ENCODE measurements at places on chromosomes 12 and 14. TPM values are rescaled to one million over a fixed set of nuclear protein-coding genes. Genes with fewer than 3 reads are reported as not detected.

WDR20 gene
- total RNA-seq: 19.3 TPM

OLR1 gene
- total RNA-seq: 32.4 TPM

CCDC196 gene
- total RNA-seq: not detected

CCDC177 gene
- not detected for total RNA-seq

MMP17 gene
- total RNA-seq: 3.4 TPM

KRT77 gene
- total RNA-seq: not detected

DNA sequence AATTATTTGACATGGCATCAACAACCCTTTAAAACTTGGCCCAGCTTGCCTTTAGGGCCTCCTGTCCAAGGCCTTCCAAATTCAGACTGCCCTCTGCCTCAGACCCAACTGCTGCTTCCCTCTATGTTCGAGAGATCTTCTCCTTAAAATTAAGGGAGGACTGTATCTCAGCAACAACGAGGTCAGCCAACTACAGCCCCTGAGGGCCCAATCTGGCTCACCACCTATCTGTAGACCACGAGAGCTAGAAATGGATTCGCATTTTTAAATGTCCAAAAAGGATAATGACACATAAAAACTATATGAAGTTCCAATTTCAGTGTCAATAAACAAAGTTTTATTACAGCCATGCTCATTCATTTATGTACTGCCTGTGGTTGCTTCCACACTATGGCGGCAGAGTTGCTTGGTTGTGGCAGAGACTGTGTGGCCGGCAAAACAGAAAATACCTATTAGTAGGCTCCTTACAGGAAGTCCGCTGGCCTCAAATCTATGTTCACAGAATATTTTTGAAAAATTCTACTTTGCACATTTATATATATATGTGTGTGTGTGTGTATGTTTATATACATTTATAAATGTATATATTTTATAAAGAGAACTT, 1026.9 kb downstream of the BCL11B start:
- no peaks in the 10 kb centered on the region for H3K27me3 ChIP-seq
- H3K4me3 ChIP-seq: no peak overlapping the region
- H3K4me1 ChIP-seq: no peaks in the 10 kb centered on the region
- H3K36me3 ChIP-seq: no peaks in the 10 kb centered on the region
- no peak overlapping the region for H3K27ac ChIP-seq
- DNase-seq: no peak

DNA sequence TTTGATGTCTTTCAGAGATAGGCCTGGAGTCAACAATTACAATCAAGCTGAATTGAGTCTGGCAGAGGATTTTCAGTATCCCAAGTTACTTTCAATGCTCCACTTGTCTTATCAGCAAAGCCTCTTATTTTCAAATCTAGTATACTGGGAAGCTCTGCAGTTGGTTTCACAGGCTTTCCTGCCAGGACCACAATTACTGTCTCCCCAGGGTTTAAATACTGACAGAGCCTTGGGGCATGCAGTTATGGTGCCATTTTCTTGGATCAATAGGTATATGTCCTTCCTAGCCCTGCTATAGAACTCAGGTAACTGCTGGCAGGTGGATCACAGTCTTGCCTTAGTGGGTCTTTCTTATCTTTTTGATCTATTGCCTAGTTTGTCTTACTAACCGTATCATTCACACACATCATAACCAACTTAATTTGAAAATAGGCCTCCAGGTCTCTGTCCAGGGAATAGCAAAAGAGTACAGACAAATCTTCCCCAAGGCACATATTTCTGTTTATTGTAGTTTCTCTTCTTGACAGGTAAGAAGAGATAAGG, 22.4 kb upstream of the RNU6-8 start:
- DNase-seq: no peak
- H3K4me1 ChIP-seq: peaks cover 13% of the 10 kb centered on the region
- H3K27me3 ChIP-seq: no peaks in the 10 kb centered on the region
- H3K4me3 ChIP-seq: no peak overlapping the region
- no peaks in the 10 kb centered on the region for H3K36me3 ChIP-seq
- no peak overlapping the region for H3K27ac ChIP-seq

DNA sequence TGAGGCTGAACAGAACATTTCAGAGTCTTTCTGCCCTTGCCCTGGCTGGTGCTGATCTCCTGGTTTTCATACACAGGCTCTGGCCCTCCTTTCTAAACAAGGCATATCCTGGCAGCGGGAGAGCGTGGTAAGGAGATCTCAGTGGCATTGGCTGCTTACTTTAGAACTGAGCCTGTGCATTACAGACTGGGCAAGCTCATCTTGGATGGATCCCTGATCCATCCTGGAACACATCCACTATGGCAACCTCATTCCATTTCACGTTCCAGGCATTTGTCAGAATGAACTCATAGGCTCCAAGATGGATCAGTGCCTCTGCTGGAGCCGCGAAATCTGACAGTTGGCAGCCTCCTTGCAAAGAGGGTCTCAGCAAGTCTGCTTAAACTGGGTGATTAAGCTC, 224.5 kb upstream of the PELI2 start:
- no peaks in the 10 kb centered on the region for H3K27me3 ChIP-seq
- no peak for DNase-seq
- no peak overlapping the region for H3K4me3 ChIP-seq
- no peaks in the 10 kb centered on the region for H3K4me1 ChIP-seq
- H3K36me3 ChIP-seq: no peaks in the 10 kb centered on the region
- H3K27ac ChIP-seq: no peak overlapping the region

GRCh38 chr14:86221755-86222154, 691.8 kb downstream of the FLRT2 start:
- no peak overlapping the region for H3K27ac ChIP-seq
- no peaks in the 10 kb centered on the region for H3K36me3 ChIP-seq
- no peaks in the 10 kb centered on the region for H3K4me1 ChIP-seq
- no peak for DNase-seq
- no peaks in the 10 kb centered on the region for H3K27me3 ChIP-seq

GRCh38 chr12:76706761-76707160, 57.2 kb upstream of the ZDHHC17 start:
- H3K36me3 ChIP-seq: no peaks in the 10 kb centered on the region
- H3K27me3 ChIP-seq: no peaks in the 10 kb centered on the region
- no peak overlapping the region for H3K4me3 ChIP-seq
- peaks cover 37% of the 10 kb centered on the region for H3K4me1 ChIP-seq

Measured in SJSA1 (cell line).